ENCODE measurements at places on chromosomes 3 and 15. TPM values are rescaled to one million over a fixed set of nuclear protein-coding genes. Genes with fewer than 3 reads are reported as not detected.

- H3K4me3 ChIP-seq, result no peak overlapping the region
- DNase-seq, result no peak
- no peaks in the 10 kb centered on the region for H3K4me1 ChIP-seq
- no peak overlapping the region for H3K27ac ChIP-seq
- no peaks in the 10 kb centered on the region for H3K36me3 ChIP-seq
- no peaks in the 10 kb centered on the region for H3K27me3 ChIP-seq
These were observed 24.7 kb downstream of the SLC15A2 start for GRCh38 chr3:121918779-121919483.

- no peaks in the 10 kb centered on the region for H3K27me3 ChIP-seq
- no peak overlapping the region for H3K4me3 ChIP-seq
- H3K36me3 ChIP-seq, result no peaks in the 10 kb centered on the region
These were observed 18.7 kb downstream of the STARD9 start for GRCh38 chr15:42594095-42594494.

DNA sequence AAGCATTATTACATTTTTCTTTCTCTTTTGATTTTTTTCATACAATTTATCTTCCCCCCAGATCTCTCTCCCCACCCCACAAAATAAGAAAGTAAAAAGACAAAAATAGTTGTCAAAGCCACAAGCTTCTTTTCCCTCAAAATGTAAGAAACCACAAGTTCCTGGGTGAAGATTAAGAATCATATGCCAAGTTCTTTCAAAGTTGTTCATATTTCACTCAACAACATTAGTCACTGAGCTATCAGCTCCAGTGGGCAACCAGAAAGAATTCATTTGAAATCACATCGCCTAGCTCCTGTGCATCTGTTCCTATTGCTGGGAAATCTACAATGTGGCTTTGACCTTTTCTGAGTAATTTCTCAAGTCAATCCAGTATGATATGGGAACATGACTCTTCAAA is 681.6 kb upstream of the ARPP21 start:
- no peaks in the 10 kb centered on the region for H3K4me1 ChIP-seq
- no peaks in the 10 kb centered on the region for H3K36me3 ChIP-seq
- H3K4me3 ChIP-seq, result no peak overlapping the region
- H3K27me3 ChIP-seq, result no peaks in the 10 kb centered on the region
- no peak for DNase-seq
- H3K27ac ChIP-seq, result no peak overlapping the region

The ZNF35 gene
- 7.9 TPM for total RNA-seq

- no peak overlapping the region for H3K4me3 ChIP-seq
- no peaks in the 10 kb centered on the region for H3K4me1 ChIP-seq
- no peak overlapping the region for H3K27ac ChIP-seq
- DNase-seq, result no peak
- no peaks in the 10 kb centered on the region for H3K27me3 ChIP-seq
These were observed 502.9 kb upstream of the THBS1 start for GRCh38 chr15:39078026-39078425.

- no peaks in the 10 kb centered on the region for H3K4me1 ChIP-seq
- no peaks in the 10 kb centered on the region for H3K27me3 ChIP-seq
- no peak overlapping the region for H3K4me3 ChIP-seq
- DNase-seq, result no peak
- no peak overlapping the region for H3K27ac ChIP-seq
These were observed 48.0 kb upstream of the FBN1 start for GRCh38 chr15:48693484-48693883.

- no peaks in the 10 kb centered on the region for H3K4me1 ChIP-seq
- no peak overlapping the region for H3K27ac ChIP-seq
- no peak for DNase-seq
- H3K4me3 ChIP-seq, result no peak overlapping the region
These were observed 17.5 kb downstream of the ALS2CL start for GRCh38 chr3:46675843-46676567.

The SAMMSON gene
- total RNA-seq, result not detected

The PLA2G4D gene
- 0.34 TPM for total RNA-seq

- H3K4me3 ChIP-seq, result no peak overlapping the region
- no peak overlapping the region for H3K27ac ChIP-seq
- H3K27me3 ChIP-seq, result no peaks in the 10 kb centered on the region
These were observed 291.2 kb upstream of the TBC1D5 start for GRCh38 chr3:18033581-18034108.

- H3K27ac ChIP-seq, result no peak overlapping the region
- no peak overlapping the region for H3K4me3 ChIP-seq
- H3K36me3 ChIP-seq, result no peaks in the 10 kb centered on the region
- H3K27me3 ChIP-seq, result peaks cover 36% of the 10 kb centered on the region
- no peak for DNase-seq
These were observed 268.7 kb upstream of the THRB start for GRCh38 chr3:24763393-24763792.

- no peak overlapping the region for H3K27ac ChIP-seq
- H3K36me3 ChIP-seq, result peaks cover 16% of the 10 kb centered on the region
- peaks cover 9% of the 10 kb centered on the region for H3K4me1 ChIP-seq
- H3K4me3 ChIP-seq, result no peak overlapping the region
- no peak for DNase-seq
These were observed 10.0 kb downstream of the GATA2 start for GRCh38 chr3:128482666-128483656.

- no peaks in the 10 kb centered on the region for H3K27me3 ChIP-seq
- no peak overlapping the region for H3K27ac ChIP-seq
- 0 out of 2 replicates have a peak, but pooled peaks cover 2% of the 10 kb centered on the region for H3K36me3 ChIP-seq
- H3K4me3 ChIP-seq, result no peak overlapping the region
- no peak for DNase-seq
These were observed 13.0 kb downstream of the FNDC3B start for GRCh38 chr3:172052405-172052804.

DNA sequence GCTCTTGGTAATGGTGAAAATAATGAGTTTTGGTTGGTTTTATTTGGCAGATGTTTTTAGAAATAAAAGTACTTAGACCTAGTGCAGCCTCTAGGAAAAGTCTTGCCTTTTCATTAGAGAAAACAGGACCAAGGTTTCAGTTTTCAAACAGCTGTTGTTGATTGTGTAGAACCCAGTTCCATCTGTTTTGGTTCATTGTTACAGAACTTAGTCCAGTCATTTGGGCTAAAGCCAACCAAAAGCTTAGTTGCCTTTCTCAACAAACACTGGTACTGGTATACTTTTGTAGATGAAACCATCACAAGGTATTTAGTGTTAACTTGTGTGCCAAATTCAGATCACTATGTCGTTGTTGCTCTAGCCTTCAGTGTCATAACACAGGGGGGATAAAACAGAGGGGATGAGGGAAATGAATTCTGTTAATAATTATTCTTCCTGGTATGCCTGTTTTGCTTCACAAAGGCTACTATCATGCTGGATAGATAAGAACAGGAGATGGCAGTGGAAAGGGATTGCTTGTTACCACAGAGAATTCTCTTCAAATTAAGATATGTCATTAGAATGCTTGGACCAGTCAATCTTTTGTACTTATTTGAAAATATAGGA is 12.6 kb upstream of the APH1B start:
- no peak overlapping the region for H3K27ac ChIP-seq
- no peak for DNase-seq
- H3K4me3 ChIP-seq, result no peak overlapping the region

The CTXND1 gene
- total RNA-seq, result not detected

The ACTL6A gene
- total RNA-seq, result 61.9 TPM

GRCh38 chr15:67134871-67135492 is 69.6 kb downstream of the SMAD3 start:
- H3K4me3 ChIP-seq, result no peak overlapping the region
- DNase-seq, result no peak
- H3K36me3 ChIP-seq, result no peaks in the 10 kb centered on the region
- H3K27me3 ChIP-seq, result no peaks in the 10 kb centered on the region
- H3K4me1 ChIP-seq, result peaks cover 94% of the 10 kb centered on the region

The RPL15 gene
- total RNA-seq, result 2,177 TPM

DNA sequence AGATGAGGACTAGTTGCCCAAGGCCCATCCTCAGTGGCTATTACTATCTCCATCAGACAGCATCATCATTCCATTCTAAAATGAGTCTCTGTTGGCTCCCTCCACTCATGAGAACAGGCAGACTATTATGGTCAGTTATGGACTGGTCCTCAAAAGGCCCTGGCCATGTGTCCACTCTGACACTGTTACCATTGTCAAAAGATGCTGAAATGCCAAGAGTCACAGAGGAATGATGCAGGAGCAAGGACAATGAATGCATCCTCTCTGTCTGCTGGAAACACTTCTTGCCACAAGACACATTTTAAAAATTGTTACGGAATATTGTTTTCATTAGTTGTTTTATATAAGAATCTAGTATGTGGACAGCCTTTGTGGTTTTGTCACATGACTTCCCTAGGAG is 53.3 kb upstream of the STT3B start:
- no peaks in the 10 kb centered on the region for H3K27me3 ChIP-seq
- H3K36me3 ChIP-seq, result no peaks in the 10 kb centered on the region
- no peak overlapping the region for H3K27ac ChIP-seq
- DNase-seq, result no peak

The REC114 gene
- total RNA-seq, result not detected

The DGKG gene
- total RNA-seq, result 4.8 TPM

GRCh38 chr3:188197388-188197847 is 43.5 kb downstream of the LPP start:
- H3K27ac ChIP-seq, result no peak overlapping the region
- H3K4me3 ChIP-seq, result no peak overlapping the region
- no peaks in the 10 kb centered on the region for H3K27me3 ChIP-seq
- no peak for DNase-seq
- peaks cover 21% of the 10 kb centered on the region for H3K4me1 ChIP-seq

The ANKRD34C gene
- total RNA-seq, result not detected

The PCYT1A gene
- 32.1 TPM for total RNA-seq

DNA sequence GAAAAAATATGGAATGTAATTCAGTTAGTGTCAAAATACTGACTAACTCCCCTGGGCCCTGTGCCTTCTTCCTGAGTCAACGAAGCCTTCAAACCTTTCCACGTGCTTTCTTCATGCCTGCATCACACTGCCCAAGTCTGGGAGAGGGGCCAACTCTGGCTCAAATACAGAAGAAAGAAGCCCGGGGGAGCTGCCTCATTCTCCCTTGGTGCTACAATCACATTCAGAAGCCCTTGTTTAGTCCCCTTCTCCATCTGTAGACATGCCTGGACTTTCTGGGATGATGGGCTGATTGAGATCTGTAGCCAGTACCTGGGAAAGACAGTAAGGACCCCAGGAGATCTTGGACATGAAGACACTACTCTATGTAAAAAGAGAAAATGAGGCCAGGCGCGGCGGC is 77.8 kb upstream of the GSK3B start:
- H3K36me3 ChIP-seq, result no peaks in the 10 kb centered on the region
- H3K27ac ChIP-seq, result no peak overlapping the region
- no peaks in the 10 kb centered on the region for H3K27me3 ChIP-seq
- no peak for DNase-seq
- no peak overlapping the region for H3K4me3 ChIP-seq
- peaks cover 21% of the 10 kb centered on the region for H3K4me1 ChIP-seq

DNA sequence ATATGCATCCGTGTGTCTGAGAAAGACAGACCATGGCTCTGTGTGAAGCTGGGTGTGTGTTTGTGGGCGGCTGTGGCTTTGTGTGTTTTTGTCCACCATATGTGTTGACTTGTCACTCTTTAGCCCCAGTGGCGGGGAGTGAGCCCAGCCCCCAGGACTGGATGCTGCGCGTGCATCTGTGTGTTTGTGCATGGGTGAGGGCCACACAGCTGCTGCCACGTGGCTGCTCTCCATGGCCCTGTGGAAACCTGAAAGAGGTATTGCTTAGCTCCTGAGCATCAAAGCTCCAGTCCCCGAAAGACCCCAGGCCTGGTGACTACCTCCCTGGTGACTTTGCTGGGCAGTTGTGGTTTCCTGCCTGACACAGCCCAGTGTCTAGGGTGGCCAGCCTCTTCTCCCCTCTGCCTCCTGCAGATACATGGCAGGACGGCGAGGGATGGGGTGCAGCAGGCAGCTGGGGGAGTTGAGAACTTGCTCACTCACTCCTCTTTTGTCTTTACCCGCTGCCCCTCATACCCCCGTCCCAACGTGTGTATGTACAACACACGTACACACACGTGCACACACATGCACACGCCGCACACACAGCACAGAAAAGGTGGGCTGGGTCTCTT is 6.5 kb downstream of the EPHB3 start:
- no peak overlapping the region for H3K27ac ChIP-seq
- no peak overlapping the region for H3K4me3 ChIP-seq
- no peaks in the 10 kb centered on the region for H3K36me3 ChIP-seq
- DNase-seq, result no peak
- H3K4me1 ChIP-seq, result peaks cover 37% of the 10 kb centered on the region

The PRTG gene
- total RNA-seq, result not detected

DNA sequence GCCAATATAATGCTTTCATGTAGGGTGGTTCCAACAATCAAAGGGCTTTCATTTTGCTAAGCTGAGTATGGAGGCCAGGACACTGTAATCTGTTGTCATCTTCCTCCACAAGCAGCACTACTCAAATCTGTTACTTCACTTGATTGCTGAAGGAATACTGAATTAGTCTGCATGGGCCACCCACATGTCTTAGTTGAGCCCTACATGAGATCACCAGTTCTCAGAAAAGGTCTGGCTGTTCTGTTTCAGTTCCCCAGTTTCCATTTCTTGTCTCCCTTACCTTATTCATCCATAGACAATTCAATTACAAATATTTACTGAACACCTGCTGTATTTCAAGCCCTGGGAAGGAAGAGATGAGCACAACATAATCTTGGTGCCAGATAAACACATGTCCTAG is 119.2 kb downstream of the FHIT start:
- DNase-seq, result no peak
- H3K4me1 ChIP-seq, result no peaks in the 10 kb centered on the region
- H3K27ac ChIP-seq, result no peak overlapping the region
- no peaks in the 10 kb centered on the region for H3K27me3 ChIP-seq

GRCh38 chr3:24730173-24730572 is 235.5 kb upstream of the THRB start:
- no peak for DNase-seq
- no peak overlapping the region for H3K27ac ChIP-seq
- peaks cover 27% of the 10 kb centered on the region for H3K27me3 ChIP-seq
- H3K4me1 ChIP-seq, result no peaks in the 10 kb centered on the region
- H3K4me3 ChIP-seq, result no peak overlapping the region

The SLC15A2 gene
- total RNA-seq, result 0.96 TPM

The GPR171 gene
- not detected for total RNA-seq

DNA sequence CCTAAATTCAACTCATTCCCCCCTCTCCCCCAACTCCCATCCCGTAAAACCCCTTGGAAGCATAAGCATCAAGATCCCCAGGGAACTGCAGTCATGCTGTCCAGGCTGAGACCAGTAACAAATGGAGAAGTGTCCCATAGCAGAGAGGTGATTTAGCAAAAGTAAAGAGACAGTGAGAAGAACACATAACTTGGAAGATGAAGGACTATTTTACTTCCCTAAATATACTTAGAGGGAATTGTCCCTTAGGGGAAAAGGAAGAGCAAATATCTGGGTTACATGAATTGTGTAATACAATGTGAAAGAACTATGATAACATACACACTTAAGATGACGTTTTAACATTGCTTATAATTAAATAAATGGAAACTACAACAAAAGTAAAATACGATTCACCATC is 61.6 kb upstream of the LRRFIP2 start:
- no peaks in the 10 kb centered on the region for H3K36me3 ChIP-seq
- DNase-seq, result no peak
- H3K4me1 ChIP-seq, result no peaks in the 10 kb centered on the region
- H3K27me3 ChIP-seq, result no peaks in the 10 kb centered on the region
- no peak overlapping the region for H3K4me3 ChIP-seq

The GTF2E1 gene
- 21.5 TPM for total RNA-seq

The SPATA12 gene
- total RNA-seq, result 0.22 TPM

The MKRN2OS gene
- not detected for total RNA-seq

Measured in HCT116 (cell line).